ENCODE measurements at places on chromosomes 4 and X.

DNA sequence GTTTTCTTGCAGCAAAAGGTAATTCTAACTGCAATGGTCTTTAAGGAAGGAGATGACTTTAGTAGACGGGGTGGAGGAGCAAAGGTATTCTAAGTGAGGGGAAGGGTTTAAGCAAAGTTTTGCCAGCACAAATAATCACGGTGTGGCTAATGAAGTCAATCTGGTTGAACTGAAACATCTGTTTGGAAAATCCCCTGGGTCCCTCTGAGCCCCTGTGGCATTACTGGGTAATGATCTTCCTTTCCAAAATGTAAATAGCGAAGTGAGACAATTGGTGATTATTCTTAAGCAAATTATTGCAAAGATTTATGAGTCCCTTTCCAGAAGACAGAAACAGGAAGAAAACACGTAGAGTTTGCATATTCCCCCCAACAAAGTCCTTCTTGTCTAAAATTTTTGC is 47.2 kb downstream of the FGFBP1 start:
- DNase-seq = no peak

GRCh38 chr4:182808673-182809416 is 108.3 kb downstream of the DCTD start:
- DNase-seq = no peak

- DNase-seq = no peak
Observed at GRCh38 chrX:78118628-78119027, 14.6 kb downstream of the PGK1 start.

DNA sequence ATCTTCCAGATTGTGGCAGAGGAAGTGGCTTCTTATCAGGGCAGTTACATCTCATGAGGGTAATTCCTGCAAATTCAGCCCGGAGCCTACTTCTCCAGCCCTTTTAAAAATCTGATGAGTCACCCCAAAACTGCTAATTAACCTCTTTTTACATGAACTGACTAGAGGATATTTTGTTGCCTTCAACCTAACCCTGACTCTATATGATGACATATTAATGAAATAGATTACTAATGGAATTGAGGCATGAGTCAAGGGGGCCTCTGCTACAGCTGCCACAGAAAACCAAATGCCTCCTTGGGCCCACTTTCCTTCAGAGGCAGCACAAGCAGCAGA is 72.5 kb downstream of the QRFPR start:
- DNase-seq = no peak

GRCh38 chr4:65865489-65865888 is 195.2 kb upstream of the EPHA5 start:
- DNase-seq = no peak

- peak; percentile 94 for DNase-seq
Observed at GRCh38 chr4:121998024-121998423, 46.2 kb upstream of the TRPC3 start.

GRCh38 chrX:53622431-53622830 is 64.1 kb downstream of the HUWE1 start:
- no peak for DNase-seq

DNA sequence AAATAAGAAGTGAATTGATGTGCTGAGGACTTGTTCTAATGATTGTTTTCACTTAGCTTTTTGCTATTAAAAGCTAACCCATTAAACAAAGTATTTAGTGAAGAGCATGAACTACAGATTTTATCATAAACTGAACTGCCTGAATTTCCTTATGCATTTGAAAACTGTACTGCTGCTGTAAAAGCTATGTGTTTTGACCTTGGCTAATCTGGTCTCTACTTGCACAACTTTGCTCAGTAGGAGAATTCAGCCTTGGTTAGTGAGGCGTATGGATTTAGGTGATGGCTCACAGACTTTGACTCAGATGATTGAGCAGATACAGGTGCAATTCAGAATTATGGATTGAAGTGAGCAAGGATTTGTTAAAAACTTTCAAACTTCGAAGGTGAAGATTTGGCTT is 38.7 kb upstream of the FAT1 start:
- DNase-seq = no peak

- DNase-seq = no peak
Observed at GRCh38 chr4:150574678-150575077, 7.3 kb upstream of the MAB21L2 start.

GRCh38 chr4:75087416-75087815 is 154.5 kb downstream of the PARM1 start:
- no peak for DNase-seq

- no peak for DNase-seq
Observed at GRCh38 chrX:110536816-110537215, 178.2 kb downstream of the RTL9 start.

DNA sequence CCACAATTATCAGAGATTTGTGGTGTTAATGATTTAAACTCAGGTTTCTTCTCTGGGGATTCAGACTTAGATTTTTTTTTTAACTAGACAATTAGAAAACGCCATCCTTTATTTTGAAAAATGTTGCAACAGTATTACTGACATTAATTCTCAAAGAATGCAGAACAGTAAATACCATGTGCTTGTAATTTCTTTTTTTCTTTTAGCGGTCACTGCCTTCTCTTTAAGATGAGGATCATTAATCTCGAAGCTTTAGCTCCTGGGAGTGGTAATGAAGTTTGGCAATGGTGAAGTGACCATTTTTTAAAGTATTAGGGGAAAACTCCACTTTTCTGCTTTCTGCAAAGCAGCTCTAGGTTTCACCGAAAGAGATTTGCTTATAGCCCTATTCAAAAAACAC is 164.0 kb upstream of the MBNL3 start:
- DNase-seq = no peak

- DNase-seq = peak; percentile 94
Observed at GRCh38 chr4:153344131-153345011, at the start of gene MND1. Gene MND1 (plus strand): TSS chr4:153344688. CDS start chr4:153344738, 50 bp downstream.

GRCh38 chr4:68700152-68700551 is 29.7 kb upstream of the UGT2B15 start:
- no peak for DNase-seq

DNA sequence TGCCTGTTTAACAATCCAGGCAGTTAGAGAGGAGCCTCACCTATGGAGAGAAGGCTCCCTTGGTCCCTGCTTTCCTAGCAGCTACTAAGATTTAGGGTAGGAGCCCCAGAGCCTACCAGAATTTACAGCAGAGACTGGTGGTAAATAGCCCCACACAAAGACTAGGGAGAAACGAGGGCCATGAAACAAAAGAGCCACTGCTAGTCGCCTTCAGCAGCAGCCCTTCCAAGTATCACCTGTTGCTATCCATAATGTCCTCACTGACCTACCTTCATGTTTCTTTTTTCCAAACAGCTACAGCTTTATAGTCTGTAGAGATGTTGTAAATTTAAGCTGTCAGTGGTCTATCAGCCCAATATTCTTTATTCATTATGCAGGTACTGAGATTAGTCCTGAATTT is 25.3 kb downstream of the ARHGEF6 start:
- DNase-seq = no peak

DNA sequence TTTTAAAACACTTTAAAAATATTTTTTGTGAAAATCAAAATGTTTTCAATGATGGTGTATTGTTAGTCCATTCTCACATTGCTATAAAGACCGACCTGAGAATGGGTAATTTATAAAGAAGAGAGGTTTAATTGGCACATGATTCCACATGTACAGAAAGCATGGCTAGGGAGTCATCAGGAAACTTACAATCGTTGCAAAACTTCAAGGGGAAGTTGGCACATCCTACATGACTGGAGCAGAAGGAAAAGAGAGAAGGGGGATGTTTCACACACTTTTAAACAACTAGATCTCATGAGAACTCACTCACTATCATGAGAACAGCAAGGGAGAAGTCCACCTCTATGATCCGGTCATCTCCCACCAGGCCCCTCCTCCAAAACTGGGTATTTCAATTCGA is 110.7 kb downstream of the TMEM47 start:
- DNase-seq = no peak

DNA sequence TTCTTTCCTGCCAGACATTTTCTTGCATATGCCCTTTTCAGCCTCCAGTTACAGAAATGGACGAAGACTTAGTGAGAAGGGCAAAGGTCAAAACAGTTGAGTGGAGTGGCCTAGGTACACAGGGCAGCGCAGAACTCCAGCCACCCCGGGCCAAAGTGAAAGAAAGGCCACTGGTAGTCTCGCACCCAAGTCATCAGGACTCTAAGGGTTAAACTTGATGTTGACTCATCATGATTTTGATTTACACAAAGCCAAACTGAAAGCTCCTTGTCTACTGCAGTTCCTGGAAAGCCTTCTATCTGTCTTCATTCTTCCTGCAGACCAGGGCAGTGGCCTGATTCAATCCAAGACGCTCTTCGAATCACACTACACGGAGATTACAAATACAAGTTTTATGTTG is 2.6 kb upstream of the IL13RA1 start:
- peak; percentile 38 for DNase-seq

DNA sequence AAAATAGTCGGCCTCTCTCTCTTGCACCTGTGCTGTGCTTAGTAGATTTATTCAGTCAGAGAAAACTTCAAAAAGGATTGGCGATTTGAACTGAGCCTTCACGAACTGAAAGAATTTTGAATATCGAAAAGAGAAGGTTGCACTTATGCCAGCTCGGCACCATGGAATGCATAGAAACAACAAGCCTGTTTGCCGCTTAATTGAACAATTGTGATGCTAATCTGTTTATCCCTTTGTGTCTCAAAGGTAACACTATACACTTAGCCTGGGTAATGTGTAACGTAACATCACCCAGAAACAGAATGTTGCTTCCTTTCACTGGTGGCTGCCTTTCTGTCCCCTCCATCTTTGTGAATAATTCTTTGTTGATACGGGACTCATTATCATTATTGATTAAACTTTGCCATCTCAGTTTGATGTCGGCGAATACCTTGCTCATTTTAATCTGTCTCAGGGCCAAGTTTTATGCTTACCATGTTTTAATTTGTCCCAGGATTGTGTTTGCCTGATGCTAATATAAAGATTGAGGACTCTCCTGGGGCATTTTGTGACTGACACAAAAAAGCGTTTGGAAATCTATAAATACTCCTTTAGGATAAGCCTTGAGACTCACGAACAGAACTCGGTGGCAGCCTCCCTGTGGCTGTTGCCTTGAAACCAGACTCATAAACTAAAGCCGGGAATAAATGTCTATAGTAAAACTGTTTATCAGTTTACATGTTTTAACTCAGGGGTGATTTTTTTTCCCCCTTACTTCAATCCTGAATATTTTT is 400.5 kb downstream of the RAPGEF2 start:
- DNase-seq = no peak

DNA sequence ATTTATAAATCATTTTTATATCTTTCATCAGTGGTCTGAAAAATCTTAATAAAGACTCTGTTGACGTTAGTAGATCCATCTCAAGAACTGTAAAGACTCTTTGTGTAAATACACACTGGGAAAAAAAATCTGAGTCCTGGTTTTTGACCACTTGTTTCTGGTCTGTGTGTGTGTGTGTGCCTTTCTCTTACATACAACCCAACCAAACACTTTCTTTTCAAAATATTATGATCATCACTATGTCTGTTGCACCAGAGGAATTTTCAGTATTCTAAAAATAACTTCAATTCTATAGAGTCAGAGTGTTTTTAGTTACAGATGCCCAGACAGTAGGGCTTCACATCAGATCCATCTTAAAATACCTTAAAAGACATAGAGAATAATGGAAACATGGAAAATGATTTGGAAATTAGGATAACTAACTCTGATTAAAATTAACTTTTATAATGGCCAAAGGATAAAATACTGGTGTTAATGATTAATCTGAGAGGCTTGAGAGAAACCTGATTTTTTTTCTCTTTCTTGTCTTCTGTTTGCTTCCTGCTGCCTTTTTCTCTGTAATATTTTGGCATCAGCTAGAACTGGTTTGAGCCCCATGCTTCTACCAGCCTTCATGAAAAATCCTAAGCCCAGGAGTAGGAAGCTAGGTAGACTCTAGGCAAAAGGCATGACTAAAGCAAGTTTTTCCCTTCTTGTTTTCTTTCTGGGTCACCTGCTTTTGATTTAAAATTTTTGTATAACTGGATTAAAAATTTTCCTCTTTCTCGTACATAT is 99.7 kb downstream of the ATXN3L start:
- no peak for DNase-seq

DNA sequence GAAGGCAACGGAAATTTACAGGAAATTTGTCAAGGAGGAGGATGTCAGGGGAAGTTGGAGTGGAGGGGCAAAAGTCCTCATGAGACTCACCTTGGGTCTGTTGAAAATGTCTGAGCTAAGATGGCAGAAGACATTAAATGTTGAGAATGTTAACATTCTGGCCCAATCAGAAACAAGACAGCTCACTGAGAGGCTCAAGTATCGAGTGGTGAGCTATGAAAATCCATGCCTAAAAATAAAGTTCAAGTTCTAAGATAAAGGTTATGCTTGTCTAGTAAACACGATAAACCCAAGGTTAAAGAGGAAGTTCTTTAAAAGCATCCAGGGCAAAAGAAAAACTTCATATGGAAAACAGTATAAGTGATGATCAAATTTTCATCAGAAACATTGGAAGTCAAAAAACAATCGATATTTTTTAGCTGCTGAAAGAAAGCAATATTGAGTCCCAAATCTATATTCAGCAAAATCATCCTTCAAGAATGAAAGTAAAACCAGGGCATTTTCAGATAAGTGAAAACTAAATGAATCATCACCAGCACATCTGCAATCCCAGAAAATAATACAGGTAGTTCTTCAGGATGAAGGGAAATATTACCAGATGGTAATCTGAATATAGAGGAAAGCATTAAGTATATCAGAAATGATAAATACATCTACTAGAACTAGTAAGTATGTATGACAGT is 462.4 kb downstream of the TLL1 start:
- DNase-seq = no peak

- no peak for DNase-seq
Observed at GRCh38 chrX:134025986-134026545, 40.7 kb upstream of the GPC3 start.

- DNase-seq = no peak
Observed at GRCh38 chr4:145954924-145955339, 16.3 kb upstream of the ZNF827 start.

DNA sequence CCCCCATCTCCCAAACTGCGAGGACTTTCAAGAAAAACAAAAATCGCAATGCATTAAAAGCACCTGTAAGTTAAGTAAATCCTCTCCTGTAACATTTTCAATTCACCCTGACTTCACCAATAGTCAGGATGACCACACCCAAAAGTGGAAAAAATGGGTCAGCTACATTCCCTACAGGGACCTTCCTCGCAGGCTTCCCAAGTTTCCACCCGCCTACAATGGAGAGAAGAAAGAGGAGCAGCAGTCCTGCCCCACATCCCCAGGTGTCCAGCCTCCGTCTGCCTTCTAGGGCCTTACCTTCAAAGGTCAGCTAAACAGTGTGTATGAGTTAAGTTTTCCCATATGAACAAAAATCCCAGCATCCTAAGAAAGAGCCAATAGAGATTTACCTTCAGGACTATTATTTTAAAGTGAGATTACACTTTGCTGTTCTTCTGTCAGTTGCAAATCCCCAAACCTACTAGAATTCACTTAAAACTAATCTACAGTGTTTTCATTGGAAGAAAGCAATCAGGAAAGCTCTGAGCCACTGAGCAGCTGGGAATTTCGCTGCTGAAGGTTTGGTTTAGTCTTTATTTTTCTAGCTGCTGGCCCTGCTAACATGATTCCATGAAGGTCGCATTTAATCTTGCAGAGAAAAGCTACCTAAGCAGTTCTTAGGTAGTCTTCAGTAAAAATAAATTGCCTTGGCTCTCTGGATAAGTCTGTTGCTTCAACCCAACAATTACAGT is 12.5 kb downstream of the IRF2 start:
- peak; percentile 40 for DNase-seq

GRCh38 chr4:174873931-174874330 is 44.2 kb upstream of the ADAM29 start:
- DNase-seq = peak; percentile 39

GRCh38 chr4:140256941-140257340 is 103.0 kb upstream of the MAML3 start:
- no peak for DNase-seq
